Type B pancreatic cell (in vitro differentiated cells): ENCODE measurements at places on chromosomes 7 and 10.

GRCh38 chr7:130292682-130293257 lies at the start of gene CPA4:
Gene CPA4, plus strand, starts transcription at chr7:130293161. Its CDS starts 20 bp downstream, at chr7:130293181.
- no peak for DNase-seq

DNA sequence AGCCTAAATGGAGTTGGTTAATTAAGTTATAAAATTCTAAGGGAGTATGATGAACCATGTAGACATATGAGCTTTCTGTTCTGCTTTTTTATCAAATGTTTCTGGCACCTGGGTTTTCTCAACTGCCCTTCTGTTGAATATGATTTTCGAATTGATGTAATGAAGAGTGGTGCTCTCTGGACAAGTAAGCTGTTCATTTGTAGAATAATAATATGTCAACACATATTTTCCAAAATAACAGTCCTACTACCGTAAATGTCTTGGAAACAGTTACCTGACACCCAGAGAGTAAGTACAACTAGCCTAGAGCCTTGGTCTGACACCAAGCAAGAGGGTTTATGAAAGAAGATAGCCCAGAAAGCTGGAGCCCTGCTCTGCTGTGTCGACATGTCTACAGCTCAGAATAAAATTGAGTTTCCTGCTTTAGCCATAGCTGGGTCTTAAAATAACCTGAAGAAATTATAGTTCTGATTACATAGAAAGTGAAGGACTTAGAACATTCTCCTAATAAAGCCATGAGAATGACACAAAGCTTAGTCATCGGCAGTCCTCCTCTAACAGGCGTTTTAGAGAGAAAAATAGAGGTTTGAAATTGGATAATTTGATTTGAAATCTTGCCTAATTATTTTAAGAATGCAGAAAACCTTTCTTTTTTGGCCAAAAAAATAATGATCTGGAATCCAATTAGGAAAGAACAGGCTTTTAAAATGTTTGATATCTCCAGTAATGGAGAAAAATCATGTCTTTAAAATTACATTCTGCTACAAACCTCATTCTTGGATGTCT lies 25.1 kb downstream of the HDAC9 start:
- DNase-seq = no peak

DNA sequence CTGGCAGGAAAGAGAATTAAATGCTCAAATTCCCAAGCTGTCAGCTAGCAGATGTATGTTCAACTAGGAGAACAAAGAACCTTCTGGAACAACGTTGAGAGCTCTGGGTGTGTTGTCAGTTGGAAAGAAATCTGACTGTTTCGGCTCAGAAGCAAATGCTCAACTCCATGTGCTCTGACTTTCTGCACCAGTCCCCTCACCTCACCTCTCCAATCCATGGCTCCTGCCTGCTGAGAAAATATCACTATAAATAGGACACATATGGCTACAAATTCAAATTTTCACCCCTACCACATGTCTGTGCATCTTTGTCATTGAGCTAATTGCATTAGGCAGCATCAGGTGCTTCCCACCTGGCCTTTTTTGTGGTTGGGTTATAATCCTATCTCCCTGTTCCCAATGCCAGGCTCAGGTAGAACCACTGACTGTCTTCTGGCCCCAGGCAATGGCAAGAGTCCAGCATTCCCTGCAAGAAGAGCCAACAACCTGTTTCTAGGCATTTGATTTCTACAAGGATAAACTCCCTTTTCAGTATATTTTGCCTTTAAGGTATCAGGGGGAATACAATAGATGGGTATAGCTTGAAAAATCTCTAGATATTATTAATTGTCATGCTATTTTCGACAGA lies 142.6 kb upstream of the LSM8 start:
- DNase-seq = no peak

DNA sequence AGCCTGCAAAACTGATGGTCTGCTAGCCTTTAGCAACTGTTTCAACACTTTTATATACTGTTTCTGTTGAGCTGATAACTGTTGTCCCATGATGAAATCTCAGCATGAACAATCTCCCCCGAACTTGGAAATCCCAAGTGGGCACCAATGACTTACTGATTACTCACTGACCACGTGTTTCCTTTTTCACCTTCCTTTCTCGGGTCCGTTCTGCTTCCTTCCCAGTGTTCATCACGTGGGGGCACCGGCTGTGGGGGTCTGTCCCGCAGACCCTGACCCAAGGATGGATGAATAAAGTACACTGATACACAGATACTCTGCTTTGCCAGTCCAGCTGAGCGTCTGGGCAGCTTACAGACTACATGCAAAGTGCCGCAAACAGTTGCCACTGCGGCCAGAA lies 39.0 kb upstream of the RASGEF1A start:
- DNase-seq = no peak

DNA sequence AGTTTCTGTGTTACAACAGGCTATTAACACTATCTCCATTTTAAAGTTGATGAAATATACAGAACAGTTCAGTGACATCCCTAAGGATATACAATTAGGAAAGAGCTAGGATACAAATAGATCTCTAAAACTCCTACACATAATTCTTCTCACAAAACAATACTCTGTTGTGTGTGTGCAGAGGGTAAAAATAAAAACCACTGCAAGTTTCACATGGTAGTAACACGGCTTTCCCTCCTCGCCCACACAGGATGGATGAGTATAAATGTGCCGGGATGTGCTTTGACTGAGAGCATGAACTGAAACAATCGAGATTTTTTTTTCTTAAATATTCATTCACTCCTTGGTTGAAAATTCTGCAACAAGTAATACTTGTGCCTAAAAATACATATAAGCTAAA lies 131.5 kb upstream of the C1QL3 start:
- DNase-seq = no peak

DNA sequence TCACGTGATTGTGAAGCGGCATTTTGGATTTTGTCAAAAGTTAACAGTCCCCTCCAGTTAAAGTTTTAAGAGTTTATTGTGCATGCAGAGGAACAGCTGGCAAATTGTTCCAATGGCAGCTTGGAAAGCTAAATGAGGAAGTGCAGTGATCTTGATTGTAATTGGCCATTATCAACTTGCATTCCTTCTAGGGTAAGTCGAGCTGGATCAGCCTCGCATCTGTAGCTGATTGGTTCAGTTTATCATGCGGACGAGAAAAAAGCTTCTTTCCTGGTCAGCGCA lies 566 bp downstream of the ZNF789 start:
- no peak for DNase-seq

GRCh38 chr7:112996331-112996871 lies 90.2 kb downstream of the GPR85 start:
- DNase-seq = no peak

- DNase-seq = no peak
These were observed 42.9 kb upstream of the SYPL1 start for GRCh38 chr7:106155027-106155426.

DNA sequence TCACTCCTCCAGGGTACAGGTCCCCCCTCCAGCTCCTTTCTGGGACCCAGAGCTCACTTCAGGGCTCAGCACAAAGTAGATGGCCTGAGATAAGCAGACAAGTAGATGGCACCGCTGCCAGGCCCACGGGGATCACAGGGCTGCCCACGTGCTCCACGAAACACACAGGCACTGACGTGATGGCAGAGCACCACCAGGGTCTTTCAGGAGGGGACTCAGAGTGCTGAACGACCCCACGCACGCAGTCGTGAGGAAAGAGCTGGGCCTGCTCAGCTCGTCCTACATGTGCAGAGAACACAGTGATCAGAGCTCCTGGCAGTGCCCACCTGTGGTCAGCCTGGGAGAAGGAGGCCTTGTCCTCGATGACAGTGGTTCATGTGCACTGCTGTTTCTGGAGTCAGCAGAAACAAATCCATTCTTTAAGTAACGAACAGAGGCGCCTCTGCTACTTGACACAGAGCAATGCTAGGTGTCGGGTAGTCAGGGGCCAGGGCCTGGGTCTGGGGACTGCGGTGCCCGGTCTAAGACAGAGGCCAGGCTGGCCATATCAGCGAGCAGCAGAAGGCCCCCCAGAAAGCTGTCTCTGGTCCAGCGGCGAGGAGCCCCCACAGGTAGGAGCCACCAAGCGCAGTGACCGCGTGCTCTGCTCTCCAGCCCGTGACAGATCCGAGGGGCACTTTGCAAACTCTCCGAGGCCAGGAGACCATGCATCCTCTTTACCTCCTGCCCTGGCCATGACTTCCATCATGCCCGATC lies 129.8 kb upstream of the FAM20C start:
- no peak for DNase-seq

DNA sequence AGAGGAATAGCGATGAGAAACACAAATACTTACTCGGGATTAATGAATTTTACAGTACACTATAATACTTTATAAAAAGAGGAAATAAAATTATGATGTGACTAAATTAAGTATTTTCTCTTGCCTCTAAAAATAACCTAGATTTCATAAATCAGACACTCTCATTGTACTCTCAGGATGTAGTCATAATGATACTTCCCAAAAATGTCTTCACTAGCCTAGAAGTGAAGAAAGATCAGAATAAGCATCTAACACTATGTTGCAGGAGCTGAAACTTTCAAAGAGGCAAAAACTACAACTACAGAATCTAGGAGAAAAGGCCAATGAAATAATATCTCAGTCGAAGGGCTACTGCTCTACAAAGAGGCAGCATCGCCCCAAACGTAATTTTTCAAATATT lies 49.4 kb downstream of the DNAJC1 start:
- no peak for DNase-seq
